ENCODE measurements at places on chromosomes 3 and 15.

DNA sequence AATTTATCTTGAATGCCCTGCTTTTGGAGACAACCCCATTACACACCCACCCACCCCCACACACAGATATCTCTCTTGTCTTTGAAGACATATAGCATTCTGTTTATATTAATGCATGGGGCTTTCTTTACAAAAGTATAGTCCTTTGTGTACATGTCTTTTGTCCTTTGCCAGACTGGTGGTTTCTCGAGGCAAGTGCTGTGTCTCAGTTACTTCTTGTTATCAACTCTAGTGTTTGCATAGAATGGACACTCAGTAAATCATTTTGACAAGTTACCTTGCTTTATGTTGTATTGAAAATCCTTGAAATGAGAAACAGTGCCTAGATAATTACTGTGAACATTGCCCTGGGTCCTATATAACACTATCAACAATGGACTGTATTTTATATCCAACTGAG is 33.9 kb downstream of the KBTBD8 start:
- DNase-seq = no peak

- DNase-seq = no peak
These were observed 42.9 kb upstream of the ASB14 start for GRCh38 chr3:57335283-57335938.

DNA sequence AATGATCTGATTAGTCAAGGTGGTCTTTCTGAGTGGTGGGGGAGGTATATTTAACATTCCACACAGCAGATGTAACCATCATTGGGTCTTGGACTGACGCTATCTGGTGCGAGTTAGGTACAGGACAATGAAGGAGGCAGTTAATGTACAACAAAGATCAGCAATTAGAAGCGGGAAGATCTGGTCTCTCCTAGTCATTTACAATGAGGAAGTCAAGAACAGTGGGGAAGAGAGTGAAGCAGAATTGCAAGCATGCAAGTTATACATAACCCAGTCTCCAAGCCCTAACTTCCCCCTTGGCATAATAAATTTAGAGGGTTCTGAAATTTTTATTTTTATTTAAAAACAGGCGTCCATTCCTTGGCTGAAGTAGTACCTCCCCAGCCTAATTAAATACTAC is 14.1 kb downstream of the GPD1L start:
- DNase-seq = peak; percentile 29

DNA sequence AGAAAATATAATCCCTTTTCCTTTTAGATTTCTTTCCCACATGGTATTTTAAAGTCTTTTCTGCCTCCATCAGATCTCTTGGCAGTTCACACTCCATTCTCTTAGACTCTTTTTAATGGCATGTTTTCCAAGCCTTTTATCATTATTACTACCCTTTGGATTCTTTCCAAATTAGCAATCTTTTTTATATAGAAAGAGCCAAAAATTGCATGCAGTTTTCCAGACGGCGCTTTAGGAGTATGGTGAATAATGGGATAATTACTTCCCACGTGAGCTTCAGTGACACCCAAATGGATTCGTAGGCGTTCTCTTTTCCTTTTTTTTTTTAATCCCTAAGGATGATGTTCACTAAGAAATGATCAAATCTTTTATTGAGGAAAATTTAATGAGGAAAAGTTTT is 354.8 kb upstream of the DNAJC19 start:
- DNase-seq = no peak

GRCh38 chr15:76285241-76285825 is 25.9 kb downstream of the ETFA start:
- no peak for DNase-seq
